Stimulated activated naive CD4-positive, alpha-beta T cell (primary cell): ENCODE measurements at places on chromosomes 2 and 18.

DNA sequence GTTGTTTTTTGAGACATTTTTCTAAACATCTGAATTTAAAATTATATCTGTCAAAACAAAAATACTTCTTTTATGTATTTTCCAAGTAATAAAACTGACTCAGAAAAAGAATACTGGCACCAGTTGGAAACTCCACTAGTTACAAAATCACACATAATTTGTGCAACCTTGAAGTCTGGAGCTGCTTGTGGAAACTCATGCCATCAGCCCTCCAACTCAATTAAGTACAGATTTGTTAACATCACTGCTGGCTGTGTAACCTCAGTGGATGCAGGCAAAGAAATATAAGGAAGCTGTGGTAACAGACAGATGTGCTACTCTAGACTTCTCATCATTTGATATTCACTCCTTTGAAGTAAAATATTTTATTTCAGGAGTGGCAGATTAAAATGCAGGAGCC is 30.0 kb upstream of the RAPH1 start:
- DNase-seq = no peak

DNA sequence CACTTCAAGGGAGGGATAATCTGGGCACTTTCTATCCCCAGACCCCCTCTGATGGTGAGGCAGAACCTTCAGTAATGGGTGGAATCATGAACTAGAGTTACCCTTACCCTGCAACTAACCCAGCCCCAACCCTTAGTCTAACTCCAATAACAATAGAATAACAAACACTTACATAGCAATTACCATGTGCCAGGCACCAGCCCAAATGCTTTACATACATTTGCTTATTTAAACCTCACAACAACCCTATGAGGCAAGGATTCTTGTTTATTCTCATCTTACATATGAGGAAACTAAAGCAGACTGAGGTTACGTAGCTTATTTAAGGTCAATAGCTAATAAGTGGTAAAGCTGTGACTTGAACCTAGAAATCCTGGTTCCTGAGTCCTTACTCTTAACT is 132.8 kb downstream of the CYP26B1 start:
- no peak for DNase-seq

GRCh38 chr2:210318891-210319290 is 3.9 kb upstream of the MYL1 start:
- no peak for DNase-seq

GRCh38 chr18:52408800-52409302 is 68.9 kb downstream of the DCC start:
- no peak for DNase-seq

- no peak for DNase-seq
These were observed 5.4 kb downstream of the TTLL4 start for GRCh38 chr2:218716070-218716469.

GRCh38 chr2:112821142-112821541 is 15.4 kb downstream of the IL1B start:
- DNase-seq = no peak

DNA sequence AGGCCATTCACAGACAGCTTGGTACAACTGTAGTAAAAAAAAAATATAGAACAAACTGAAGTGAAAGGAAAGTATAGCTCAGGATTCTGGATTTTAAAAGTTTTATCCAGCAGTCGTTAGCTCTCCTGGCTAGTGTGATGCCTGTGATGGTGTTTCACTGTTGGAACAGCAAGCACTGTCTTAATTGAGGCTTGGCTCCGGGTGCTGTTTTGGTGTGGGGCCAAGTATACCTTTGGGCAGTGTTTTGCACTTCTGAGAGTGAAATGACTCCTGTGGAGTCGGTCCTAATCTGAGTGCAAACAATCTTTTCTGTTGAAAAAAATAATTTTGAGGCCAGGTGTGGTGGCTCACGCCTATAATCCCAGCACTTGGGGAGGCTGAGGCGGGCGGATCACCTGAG is 28.7 kb upstream of the RAB1A start:
- no peak for DNase-seq

DNA sequence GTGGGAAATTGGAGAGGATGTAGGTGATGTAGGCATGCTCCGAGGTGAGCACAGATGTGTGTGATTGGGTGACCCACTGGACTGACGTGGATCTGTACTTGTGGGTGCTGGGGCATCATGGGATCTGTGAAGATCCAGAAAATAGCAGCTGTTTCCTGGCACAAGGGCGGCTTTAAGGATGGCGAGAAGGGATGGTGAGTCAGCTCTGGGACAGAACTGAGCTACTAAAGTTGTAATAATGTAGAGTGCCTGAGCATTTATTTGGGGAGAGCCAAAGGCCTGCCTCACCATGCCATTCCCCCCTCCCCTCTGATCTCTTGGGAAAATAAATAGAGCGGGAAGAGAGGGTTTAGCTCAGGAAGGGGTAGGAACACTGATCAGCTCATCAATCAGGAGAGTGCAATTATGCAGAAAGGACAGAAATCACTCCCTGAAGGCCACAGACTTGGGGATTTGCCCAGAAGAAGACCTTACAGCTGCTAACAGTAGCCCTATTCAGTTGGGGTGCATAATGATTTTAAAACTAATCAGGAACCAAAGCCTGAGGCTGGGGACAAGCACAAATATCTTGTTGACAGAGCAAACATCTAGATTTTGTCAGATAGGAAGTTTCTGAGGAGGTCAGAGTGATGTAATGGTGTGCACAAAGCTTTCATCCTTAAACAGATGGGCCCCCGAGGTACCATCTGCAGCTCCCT is 30.3 kb downstream of the TANC1 start:
- no peak for DNase-seq

DNA sequence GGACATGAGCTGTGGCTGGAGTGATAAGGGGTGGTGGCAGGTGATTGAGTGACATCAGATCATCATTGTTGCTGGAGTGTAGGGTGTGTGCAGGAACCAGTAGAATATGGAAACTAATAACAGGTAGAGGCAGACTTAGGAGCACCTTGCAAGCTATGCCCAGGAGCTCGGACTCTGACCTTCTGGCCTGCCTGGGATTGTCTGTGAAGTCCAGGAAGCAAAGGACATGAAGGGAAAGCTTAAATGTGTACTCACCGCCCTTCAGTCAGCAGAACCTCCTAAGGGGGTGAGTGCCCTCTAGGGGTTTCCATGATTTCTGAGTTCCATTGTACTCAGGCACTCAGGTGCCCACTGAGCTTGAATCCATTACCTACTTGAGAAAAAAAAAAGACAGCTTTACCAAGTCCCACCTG is 104.2 kb downstream of the CRIM1 start:
- no peak for DNase-seq

DNA sequence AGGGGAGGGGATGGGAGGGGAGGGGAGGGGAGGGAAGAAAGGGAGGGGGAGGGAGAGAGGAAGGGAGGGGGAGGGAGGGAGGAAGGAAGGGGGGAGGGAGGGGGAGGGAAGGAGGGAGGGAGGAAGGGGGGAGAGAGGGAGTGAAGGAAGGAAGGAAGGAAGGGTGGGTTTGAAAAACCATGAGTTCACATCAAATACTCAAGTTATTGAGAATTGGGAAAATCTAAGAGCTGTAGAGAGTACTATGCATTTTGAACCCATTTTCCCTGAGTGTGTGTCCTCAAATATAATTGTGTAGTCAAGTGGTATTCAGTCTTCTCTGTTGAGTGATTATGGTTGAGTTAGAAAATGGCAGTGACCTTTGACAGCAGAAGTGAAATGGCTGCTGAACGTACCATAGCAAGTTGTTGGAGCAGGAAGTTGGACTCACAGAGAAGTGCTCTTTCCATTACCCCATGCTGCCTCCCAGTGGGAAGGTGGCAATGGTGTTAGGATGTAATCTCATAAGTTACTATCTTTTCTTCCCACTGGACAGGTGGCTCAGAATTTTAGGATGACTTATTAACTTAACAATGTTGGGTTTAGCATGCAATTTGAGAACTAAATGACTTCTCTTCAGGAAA is 214.6 kb downstream of the SETBP1 start:
- DNase-seq = no peak

- DNase-seq = no peak
These were observed 67.7 kb downstream of the GALNT14 start for GRCh38 chr2:31070339-31071125.

DNA sequence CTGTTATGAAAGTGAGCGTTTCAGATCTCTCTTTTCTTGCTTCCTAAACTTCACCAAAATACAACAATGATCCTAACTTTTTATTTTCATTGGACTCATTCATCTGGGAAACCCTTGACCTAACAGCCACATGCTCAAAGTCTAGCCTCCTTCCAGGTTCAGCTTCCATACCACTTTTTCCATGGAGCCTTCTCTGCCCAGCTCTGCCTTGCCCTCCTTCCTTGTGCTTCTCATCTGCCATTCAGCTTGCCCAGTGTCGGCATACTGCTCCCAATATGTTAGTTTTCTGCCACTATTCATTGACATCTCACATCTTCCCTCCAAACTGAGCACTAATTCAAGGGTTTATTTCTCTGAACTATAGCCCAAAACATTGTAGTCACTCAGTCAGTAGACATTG is 214.7 kb downstream of the RAD51AP2 start:
- no peak for DNase-seq

DNA sequence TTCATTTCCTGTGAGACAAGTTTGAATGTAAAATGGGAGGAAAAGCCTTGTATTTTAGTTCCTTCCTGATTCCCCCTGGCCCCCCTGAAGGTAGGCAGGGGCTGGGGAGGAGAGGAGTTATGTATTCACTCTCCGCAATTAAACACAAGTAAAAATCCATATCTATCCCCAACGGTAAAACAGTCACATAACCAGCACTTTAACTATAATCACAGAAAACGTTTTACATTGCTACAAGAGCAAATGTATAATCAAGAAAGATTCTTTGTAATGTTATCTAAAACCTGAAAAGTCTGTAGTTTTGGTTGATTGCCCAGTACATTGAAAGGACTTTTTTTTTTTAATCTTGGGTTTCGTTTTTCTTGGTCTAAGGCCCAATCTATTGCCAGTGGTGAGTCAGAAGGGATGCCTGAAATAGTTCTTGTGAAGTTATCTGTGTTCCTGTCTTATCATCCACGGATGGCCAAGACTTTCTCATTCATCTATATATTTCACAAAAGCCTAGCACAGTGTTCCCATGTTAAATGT is 34.5 kb upstream of the CCNYL1 start:
- DNase-seq = no peak

DNA sequence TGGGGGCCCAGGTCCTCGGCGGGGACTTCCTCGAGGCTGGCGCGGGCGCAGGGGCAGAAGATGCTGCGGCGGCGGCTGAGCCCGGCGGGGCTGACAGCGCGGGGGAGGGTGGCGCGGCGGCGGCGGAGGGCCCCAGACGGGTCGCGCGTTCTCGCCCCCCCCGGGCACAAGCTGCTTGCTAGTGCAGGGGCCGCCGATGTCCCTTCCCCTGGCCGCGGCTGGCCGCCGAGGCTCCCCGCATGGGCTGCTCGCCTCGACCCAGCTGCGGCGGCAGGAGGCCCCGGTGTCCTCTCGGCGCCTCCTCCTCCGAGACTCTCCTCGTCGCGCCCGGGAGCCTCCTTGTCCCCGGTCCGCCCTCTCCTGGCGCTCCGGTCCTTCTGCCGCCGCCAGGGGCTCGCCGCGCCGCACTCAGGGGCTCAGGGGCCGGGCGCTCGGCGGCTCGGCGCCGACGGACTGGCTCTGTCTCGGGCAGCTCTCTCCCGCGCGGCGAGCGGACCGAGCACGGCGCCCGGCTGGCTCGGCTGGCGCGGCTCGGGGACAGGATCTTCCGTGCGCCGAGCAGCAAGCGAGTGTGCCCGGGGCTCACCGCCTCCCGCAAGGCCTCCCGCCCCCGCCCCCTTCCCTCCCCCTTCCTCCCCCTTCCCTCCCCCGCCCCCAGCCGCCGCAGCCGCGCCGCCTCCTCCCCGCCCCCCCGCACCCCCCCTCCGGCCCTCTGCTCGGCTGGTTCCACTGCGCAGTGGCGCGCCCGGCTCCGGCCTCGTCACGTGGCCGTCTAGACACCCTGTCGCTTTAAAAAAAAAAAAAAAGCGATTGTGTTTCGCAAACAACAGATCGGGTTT is 902 bp upstream of the SMAD7 start:
- DNase-seq = peak; percentile 78

DNA sequence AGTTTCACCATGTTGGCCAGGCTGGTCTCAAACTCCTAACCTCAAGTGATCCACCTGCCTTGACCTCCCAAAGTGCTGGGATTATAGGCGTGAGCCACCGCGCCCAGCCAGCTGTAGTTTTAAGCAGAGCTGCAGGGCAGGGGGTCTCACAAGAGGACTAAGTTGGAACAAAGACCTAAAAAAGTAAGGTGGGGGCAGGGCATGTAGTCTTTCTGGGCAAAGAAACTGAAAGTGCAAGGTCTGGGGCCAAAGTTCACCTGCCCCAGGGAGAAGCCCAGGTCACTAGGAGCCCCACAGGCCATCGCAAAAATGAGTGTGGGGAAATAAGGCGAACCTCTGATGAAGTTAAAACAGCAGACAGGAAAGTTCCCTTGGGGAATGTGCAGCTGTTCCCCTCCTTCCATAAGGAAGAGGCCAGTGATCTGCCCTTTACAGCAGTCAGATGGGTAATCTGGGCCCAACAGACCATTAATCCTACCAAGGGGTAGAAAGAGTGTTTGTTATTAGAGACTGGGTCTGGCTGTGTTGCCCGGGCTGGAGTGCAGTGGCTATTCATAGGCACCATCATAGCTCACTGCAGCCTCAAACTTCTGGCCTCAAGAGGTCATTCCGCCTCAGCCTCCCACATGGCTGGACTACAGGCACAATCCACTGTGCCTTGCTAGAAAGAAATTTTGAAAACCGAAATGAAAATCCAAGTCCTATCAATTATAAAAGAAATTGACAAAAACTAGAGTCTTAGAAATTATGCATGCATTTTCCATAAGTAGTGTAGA is 2.8 kb downstream of the SCLY start:
- DNase-seq = no peak

- no peak for DNase-seq
These were observed 130.4 kb upstream of the PELI1 start for GRCh38 chr2:64274399-64275173.

DNA sequence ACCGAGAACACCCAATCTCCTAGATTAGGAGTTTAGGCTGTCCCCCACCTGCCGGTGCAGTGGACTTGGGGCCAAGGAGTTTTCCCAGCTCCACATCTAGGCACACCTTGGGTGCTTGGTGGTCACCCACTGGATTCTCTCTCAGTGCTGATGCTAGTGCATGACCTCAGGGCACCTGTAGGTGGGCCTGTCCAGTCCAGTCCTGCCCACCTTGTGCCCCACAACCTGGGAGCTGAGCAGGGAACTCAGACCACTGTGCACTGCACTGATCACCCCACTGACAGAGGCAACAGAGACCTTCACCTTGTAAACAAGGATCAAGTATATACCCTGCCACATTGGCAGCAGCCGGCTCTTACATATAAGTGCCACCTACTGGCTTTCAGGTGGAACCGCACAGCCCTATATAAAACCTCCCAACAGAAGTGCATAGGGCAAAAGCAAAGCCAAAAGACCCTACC is 12.7 kb upstream of the CDH19 start:
- no peak for DNase-seq
